ENCODE measurements at places on chromosomes 7 and 10.

DNA sequence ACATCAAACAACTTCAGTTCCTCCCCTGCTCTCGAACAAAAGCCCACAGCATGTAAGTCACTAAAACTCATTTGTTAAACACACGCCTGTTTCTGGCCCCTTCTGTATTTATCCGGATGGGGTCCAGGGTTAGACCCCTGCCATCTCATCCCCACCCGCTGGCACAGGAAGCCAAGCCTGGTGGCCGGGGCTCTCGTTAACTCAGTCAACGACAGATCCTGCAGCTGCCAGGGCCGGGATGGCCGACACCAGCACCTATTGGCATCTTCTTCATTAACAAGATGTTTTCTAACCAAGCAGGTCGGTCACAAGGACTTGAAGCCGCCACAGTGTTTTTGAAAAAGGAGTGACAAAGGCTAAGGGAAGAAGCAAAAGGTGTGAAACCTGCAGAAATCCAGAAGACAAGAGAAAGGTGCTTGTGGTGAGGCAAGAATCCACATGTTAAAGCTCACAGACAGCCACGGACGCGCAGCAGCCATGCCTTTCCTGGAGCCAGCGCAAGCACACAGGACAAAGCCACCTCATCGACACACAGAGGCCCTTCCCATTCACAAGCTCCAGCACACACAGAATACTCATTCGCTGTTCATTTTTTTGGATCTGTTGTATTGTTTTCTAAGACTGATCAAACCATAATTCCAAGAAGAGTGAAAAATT lies 202.7 kb downstream of the DIP2C start:
- DNase-seq, result no peak

DNA sequence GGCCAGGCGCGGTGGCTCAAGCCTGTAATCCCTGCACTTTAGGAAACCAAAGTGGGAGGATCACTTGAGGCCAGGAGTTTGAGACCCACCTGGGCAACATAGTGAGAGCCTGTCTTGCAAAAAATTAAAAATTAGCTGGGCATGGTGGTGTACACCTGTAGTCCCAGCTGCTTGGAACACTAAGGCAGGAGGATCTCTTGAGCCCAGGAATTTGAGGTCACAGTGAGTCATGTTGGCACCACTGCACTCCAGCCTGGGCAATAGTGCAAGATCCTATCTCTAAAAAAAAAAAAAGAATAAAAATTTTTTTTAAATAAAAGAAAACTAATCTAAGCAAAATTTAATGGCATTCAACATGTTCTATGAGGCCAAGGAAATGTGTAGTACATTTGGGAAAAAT lies 44.9 kb upstream of the UBN2 start:
- DNase-seq, result no peak

DNA sequence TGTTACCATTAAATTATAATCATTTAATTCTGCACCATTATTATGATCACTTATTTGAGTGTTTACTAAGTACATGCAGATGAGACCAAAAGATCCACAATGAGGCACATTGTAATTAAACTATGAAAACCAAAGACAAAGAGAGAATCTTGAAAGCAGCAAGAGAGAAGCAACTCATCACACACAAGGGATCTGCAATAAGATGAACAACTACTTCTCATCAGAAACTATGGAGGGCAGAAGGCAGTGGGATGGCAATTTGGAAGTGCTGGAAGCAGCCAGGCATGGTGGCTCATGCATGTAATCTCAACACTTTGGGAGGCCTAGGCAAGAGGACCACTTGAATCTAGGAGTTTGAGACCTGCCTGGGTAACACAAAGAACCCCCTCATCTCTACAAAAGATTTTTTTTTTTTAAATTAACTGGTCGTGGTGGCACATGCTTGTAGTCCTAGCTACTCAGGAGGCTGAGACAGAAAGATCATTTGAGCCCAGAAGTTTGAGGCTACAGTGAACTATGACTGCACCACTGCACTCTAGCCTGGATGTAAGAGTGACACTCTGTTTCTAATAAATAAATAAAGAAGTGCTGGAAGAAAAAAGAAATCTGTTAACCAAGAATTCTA lies 47.7 kb downstream of the CDK6 start:
- no peak for DNase-seq

GRCh38 chr10:113179265-113179664 lies 229.2 kb downstream of the TCF7L2 start:
- no peak for DNase-seq

DNA sequence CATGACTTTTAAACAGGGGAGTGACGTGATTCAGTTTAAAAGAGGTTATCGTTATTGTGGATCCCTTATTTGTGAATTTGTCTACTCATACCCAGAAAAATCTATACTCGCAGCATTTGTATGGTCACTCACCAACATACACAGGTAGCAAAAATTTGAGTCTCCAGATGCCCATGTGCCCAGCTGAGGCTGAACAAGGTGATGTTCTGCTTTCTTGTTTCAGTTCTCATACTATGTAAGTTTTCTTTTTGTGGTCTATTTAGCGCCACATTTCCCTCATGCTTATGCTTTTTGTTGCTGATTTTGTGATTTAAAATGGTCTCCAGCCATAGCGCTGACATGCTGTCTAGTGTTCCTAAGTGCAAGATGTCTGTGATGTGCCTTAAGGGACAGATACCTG lies 312.9 kb upstream of the SEMA3A start:
- DNase-seq, result no peak

Measured in CD8-positive, alpha-beta memory T cell (primary cell).